AG20443 (cell line): ENCODE measurements at places on chromosomes 2 and 18.
A peak's percentile ranks its signal among the peaks of the same experiment; 100 is the strongest.

- no peak for DNase-seq
Measured at GRCh38 chr2:230907361-230908091, 17.5 kb downstream of the GPR55 start.

DNA sequence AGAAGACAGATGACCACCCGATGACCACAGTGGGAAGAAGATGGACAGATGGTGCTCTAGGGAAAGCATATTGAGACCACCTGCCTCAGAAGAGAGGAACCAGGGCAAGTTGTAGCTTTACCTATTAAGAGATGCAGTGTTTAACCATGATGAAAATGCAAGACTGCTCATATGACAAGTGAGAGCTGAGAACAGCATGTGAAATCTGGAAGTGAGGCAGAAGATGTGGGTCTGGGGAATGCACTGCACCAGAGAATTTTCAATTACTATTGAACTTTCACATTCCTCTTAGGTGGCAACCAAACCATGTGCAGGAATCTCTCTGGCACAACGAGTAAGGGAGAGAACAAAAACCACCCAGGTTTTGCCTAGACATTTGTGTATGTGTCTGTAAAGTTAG lies 184.8 kb upstream of the CRIM1 start:
- DNase-seq = no peak

- DNase-seq = peak; percentile 89
Measured at GRCh38 chr2:206274434-206275311, at the start of gene ZDBF2. TSS of gene ZDBF2 (plus strand) at chr2:206274663. CDS start at chr2:206281850, 7,187 bp downstream.

DNA sequence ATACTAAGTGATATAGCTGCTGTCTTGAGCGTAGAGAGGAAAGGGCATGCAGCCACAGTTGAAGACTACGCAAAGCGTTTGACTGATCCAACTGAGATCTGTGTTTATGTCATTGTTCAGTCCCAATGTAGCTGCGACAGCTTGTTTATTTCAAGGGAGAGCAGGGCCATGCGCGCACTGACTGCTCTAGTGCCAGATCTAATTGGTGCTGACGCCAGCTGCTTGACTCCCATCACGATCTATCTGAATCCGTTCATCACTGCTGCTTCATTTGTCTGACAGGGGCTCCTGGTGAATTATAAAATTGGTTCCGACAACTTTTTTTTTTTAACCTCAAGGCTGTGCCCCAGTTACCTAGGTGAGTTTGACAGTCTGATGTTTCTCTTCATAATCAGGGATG lies 75.7 kb downstream of the CHST9 start:
- DNase-seq = no peak

DNA sequence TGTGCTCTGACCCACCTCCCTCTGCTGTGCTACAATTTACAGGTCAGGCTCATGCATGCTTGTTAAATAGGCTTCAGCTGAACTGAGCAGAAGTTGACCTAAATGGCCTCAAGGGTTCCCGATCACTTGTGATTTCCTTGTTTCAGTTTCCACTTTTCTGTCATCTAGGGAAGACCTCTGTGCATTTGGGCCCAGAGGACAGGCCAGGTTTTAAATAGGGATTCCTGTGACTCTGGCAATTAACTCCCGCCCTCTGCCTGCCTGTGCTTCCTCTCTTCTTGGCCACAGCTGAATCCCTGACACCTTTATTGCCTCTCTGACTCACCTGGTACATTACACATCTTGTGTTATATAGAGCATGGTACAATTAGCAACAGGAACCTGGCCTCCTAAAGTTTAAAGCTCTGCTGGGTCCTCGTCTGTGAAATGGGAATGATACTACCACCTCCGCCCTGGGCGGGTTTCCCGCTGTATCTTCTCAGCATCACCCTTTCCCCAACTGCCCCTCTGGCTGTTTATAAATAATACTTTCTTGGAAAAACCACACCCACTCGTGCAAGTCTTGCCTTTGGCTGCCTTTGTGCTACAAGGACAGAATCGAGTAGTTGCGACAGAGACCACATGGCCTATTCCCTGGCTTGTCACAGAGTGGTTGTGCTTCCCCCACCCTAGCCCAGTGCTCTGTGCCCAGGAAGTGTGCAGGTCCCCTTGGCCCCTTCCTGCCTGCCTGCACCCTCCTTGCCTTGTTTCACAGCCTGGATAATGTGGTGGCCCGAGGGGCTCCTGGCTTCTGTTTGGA lies 7.9 kb downstream of the CABLES1 start:
- DNase-seq = peak; percentile 51

- peak; percentile 87 for DNase-seq
Measured at GRCh38 chr2:144950899-144951560, 431.1 kb upstream of the ZEB2 start.

DNA sequence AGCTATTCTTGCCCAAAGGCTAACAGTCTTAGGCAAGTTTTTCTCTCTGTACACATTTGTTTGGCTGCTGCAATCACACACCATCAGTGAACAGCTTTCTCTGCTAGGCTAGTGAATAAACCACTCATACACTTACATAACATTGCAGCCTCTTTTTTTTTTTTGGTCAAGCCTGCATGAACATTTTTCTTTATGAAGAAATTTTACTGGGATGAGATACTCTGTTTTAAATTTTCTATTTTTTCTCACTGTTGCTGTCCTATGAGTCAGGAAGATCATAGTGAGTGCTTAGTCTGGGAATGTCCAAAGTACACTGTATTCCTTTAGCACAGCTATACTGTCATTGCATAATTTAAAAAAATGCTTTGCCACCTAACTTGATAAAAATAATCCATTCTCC lies 58.5 kb downstream of the ROCK1 start:
- peak; percentile 81 for DNase-seq

DNA sequence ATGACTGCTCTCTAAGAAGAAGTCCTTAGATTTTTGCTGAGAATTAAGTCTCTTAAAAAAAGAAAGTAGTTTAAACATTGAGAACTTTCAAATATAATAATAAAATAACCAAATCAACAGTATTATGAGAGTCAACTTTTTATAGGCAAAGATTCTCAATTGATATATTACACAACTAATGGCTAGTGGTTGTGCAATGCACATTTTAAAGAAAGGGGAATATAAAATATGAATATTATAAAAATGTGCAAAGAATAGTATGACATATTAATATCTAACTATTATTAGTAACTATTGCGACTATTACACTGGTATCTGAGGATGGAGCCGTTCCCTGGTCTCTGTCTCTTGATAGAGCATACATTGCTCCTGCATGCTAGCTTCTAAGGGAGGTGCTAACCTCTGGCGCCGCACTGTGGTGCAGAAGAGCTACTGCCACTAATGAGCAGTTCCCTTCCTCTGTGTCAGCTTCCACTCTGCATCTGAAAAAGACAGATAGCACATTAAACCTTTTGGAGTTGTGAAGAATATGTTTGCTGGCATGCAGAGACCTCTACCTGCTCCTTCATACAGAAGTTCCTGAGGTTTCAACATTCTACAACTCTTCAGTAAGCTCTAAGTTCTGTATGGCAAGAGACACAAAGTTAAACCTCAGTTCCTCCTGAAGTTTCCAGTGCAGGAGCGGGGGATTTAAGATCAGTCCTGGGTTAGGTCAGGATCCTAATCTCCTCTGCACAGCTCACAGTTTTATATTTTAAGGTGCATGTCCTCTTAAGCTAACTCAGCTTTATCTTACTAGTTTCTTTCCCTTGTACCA lies 3.5 kb upstream of the SLC9A2 start:
- DNase-seq = peak; percentile 87

GRCh38 chr18:45628979-45629958 lies 14.0 kb downstream of the SLC14A2 start:
- peak; percentile 65 for DNase-seq

- DNase-seq = no peak
Measured at GRCh38 chr2:1899396-1899730, 155.0 kb upstream of the PXDN start.

GRCh38 chr2:195711478-195711877 lies 54.5 kb downstream of the SLC39A10 start:
- DNase-seq = no peak

DNA sequence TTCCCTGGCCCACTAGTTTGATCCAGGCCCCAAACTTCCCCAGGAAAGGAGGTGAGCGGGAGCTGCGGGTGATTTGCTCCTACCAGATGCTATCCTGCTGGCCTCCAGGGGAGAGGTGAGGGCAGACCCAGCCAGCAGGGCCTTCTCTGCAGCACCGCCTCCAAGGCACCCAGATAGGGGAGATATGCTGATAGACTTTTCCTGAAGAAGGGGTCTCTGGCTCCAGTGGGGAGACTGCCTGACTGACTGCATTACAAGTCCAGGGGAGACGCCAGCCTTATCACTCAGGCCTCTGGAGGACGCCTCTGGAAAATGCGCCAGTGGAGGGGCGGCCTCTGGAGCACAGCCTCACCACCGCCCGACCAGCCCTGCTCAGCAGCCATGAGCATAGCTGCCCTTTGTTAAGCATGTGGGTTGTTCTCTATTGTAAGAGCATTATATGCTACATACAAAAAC lies 60.6 kb upstream of the SMAD7 start:
- DNase-seq = no peak

- DNase-seq = no peak
Measured at GRCh38 chr2:204046145-204046544, 109.6 kb downstream of the ICOS start.

DNA sequence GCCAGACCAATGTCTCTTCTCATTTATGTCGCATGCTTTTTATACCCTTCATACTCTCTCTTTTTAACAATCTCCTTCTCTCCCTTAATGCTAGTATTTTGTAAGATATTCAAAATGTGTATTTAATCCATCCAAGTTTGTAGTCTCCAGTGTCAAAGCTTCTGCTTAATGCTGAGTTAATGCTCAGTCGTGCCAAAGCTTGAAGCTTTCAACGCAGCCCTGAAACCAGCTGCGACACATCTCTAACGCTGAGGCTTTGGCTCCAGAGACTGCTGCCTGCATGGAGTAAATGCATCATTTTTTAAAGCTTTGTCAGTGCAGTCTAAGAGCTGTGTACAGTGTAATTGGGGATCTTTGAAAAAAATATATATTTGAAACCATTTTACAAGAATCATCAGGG lies 2108.8 kb upstream of the PIK3C3 start:
- DNase-seq = no peak

DNA sequence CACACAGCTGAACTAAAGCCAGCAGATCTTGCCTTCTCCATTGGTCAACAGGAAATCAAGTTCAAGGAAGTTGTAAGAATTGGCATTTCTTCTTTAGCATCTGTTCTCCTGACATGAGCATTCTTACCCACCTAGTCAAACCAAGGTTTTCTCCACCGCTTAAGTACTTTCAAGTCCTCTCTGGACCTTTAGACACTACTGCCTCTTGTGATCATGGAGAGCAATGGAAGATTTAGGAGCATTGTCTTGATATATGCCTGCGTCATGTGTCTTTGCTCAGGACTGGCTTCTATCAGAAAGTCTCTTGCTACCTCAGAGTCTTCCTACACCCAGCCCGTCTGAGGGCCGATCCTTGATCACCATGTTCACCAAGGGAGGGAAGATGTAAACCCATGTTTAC lies 262.2 kb downstream of the PHLPP1 start:
- DNase-seq = no peak

GRCh38 chr2:184302506-184302905 lies 295.8 kb upstream of the ZNF804A start:
- DNase-seq = no peak

DNA sequence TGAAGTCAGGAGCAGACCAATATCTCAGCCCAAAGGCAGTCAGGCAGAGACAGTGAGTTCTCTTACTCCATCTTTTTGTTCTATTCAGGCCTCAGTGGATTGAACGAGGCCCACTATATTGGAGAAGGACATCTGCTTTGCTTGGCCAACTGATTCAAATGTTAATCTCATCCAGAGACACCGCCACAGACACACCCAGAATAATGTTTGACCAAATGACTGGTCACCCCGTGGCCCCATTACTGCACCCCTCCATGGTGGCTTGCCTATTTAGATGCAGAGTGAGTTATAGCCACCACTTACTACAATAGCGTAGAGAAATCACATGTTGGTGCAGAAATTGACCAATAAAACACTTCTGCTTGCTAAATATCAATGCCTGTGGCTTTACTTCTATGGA lies 88.1 kb downstream of the HRH4 start:
- DNase-seq = no peak

- DNase-seq = no peak
Measured at GRCh38 chr2:151049746-151050145, 211.9 kb downstream of the RBM43 start.

- DNase-seq = peak; percentile 79
Measured at GRCh38 chr18:29164020-29164706, 987.2 kb upstream of the CDH2 start.

DNA sequence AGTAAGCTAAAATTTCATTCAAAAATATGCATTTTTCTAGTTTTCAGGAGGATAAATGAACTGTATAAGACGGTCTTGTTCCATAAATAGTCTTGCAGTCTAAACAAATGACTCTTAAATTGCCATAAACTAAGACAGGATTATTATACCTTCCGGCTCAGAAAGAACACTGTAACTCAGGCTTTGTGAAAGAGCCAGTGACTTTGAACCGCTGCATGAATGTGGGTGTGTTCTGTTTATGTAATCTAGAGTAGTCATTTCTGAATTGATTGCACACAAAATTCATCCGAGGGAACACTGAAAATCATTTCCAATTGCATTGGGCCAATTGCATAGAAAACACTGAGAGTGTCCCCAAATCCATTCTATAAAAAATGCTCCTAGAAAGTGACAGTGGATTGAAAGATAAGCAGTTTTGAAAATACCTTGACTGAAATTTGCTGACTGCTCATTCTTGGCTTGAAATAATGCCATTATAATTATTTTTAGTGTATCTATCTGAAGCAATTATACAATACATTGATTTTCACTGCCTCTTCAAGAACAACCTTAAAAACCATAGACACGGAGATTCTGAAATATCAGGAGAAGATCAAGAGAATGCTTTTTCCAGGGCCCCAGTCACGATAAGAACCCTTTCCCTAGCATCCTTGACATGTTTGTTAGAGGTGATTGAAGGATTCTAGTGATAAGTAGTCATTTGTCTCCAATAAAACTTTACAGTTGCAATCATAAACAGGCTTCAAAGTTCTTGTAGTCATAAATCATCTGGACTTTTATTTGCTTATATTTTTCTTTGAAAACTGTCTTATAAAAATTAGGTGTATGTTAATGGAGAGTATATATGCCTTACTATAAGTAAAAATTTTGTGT lies 55.4 kb downstream of the CNTNAP5 start:
- DNase-seq = no peak

- DNase-seq = no peak
Measured at GRCh38 chr2:33221046-33221784, 255.2 kb upstream of the RASGRP3 start.
